ENCODE measurements at places on chromosomes 2 and 18.

DNA sequence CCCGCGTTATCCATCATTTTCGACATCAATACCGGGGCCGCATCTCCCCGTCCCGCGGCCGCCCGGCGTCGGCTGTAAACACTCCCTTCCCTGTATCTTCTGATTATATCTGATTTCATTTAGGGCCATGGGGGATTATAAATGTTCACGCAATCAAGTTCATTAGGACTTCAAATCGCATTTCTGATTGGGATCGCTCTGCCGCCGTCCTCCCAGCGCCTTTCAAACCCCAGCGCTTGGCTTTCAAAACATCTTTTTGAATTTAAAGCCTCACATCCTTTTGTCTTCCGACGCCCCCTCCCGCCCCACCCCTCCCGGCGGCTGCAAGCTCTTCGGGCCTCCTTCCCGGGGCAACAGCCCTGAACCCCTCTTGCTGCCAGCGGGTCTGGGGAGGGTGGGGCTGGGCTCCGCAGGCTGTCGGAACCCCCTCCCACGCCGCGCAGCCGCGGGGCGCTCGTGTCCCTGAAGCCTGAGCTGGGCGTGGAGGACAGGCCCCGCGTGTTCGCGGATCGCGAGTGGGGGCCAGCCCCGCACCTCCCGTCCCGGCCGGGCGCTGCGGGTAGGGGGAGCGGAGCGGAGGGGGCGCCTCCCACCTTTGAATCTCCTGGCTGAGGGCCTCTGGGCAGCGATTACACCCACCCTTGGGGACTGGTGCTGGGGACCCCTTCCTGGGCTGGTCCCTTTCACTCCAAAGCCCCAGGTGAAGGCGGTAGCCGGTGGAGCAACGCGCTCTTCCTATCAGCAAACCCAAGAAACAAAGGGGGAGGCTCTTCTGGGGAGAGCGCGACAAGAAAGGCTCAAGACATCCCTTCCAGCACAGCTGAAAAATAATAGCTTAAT lies 11.3 kb upstream of the GBX2 start:
- no peak for DNase-seq

DNA sequence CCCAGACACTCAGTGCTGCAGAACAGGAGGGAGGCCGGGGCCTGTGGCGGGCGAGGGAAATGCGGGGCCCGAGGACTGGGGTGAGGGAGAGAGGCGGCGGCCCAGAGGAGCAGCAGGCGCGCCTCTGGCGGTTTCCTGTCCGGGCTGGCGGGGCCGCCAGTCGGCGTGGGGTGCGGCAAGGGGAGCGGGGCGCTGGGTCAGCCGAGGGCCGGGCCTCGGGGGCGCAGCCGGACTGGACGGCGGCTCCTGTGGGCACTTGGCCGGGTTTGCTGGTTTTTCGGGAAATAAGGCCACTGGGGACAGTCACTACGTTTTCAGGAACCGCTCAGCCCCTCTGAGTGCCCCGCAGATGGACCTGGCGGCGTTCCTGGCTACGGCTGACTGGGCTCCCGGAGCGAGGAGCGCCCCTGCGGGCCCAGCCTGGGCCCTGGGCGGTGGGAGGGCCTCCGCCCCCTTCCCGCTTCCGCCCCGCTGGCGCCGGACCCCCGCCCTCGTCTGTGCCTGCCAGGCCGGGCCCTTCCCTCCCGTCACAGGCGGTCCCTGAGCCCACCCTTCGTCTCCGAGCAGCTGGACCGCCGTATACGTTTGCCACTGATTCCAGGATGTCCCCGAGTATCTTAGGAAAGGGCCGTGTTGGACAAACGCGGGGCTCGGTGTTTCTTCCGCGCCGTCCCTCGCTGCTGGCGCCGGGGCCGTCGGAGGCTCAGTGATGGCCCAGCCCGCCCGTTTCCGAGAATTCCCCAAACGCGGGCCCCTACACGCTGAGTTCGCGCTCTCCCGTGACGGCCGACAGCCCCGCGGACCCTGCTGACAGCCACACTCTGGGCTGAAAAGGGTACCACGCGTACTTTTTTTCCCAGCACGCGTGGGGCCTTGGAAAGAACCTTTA lies 84.6 kb downstream of the FAM210A start:
- DNase-seq, result no peak

DNA sequence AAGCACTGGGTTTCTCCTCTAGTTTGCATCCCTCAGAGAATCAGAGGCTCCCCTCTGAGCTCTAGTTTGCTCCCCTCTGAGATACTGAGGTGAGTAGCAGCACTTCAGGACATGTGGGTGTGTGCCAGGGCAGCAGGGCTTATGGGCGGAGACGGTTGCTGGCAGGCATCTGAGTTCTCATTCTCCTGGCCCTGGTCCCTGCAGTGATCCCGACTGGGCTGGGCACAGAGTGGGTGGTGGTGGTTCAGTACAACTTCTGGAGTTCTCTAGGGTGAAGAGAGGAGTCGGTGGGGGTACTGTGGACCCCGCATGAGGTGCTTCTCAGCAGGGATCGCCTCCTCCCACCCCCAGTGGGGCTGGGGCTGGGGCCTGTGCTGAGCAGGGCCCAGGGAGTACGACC lies 47.9 kb downstream of the BOLA3 start:
- no peak for DNase-seq

DNA sequence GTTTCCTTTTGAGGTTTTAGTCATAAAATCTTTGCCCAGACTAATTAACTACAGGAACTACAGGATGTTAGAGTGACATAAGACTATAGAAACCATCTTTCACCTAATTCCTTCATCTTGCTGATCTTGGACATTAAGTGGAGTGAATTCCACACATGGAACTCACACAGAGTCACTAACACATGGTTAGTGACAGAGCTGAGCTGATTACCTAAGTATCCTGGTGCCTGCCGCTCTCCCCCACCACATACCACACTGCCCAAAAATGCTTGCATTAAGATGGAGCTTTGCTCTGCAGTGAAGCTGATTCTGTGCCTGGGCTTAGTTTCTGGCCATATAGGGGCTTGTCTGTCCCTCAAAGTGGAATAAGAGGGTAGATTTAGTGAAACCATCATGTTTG lies 332.9 kb upstream of the NT5C1B start:
- DNase-seq, result no peak

GRCh38 chr2:183078163-183078463 lies 434 bp upstream of the DUSP19 start:
- peak; percentile 27 for DNase-seq

GRCh38 chr2:150526827-150527226 lies 39.4 kb upstream of the RND3 start:
- DNase-seq, result no peak

GRCh38 chr2:8379128-8379527 lies 302.7 kb upstream of the ID2 start:
- no peak for DNase-seq

DNA sequence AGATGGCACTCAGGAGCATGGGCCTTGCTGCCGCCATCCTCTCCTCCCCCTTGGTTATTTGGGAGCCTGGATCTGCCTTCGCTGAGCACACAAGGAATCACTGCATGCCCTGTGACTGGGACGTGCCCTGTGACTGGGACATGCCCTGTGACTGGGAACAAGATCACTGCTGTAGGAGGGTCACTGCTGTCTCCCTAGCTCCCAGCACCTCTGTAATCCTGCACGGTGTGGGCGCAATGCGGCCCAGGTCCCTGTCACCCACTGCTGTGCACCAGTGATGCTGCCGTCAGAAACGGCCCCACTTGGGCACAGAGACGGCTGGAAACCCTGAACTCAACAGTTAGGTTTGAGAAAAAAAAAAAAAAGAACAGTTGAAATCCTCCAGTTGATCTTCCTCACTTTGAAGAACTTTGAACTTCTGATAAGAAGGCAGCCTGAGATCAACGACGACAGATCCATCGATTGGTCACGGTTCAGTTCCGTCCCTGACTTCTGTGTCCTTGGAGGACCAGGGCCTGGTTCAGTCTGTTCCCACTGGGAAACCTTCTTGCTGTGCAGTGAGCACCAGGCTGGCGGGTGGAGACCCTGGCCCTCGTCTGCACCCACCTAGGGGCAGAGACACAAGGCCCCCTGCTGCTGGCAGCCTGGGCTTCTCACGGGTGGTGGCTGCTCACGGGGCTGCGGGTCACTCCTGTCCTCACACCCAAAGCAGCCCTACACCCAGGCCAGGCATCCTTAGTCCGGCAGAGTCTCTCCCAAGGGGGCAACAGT lies 125.9 kb downstream of the PXDN start:
- no peak for DNase-seq

DNA sequence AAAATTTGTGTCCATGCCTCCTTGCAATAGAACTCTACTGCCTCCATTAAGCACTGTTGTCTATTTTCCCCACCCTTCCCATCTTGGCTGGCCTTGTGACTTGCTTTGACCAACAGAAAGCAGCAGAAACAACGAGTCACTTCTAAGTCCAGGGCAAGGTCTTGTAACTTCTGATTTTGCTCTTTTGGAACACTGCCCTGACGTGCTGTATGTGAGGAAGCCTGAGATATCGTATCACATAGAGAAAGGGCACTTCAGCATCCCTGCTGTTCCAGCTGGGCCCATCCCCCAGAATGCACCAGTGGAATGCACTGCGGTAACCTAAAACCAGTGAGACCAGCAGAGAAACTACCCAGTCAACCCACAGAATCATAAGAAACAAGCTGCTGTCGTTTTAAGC lies 28.1 kb downstream of the NCKAP1 start:
- no peak for DNase-seq

GRCh38 chr18:50158866-50159653 lies 35.9 kb downstream of the MYO5B start:
- no peak for DNase-seq

DNA sequence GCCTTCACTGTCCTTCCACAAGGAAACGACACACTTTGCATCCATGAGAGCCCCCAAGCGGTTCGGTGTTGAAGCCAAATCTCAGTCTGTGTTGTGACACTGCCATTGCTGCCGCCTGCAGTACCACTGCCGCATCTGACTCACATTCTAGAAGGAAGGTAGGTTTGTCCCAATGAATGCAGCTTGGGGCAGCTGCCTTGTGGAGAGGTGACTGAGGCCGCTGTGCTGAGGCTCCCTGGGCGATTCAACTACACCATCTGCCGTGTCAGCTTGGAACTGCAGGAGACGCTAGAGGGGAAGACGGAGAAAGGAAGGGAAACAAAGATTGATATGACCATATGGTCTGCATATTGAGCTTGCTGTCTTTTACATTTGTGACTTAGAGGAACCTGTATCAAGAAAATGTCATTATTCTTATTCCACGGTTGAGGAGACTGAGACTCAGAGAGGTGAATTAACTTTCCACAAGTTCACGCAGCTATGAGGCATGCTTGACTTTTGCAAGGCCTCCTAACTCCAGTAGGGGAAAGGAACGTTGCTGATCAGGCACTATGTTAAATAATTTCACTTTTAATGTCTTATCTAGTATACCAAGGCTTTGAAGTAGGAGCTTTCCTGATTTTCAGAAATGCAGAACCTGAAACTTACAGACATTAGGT lies 43.5 kb upstream of the LMAN1 start:
- DNase-seq, result peak; percentile 82

DNA sequence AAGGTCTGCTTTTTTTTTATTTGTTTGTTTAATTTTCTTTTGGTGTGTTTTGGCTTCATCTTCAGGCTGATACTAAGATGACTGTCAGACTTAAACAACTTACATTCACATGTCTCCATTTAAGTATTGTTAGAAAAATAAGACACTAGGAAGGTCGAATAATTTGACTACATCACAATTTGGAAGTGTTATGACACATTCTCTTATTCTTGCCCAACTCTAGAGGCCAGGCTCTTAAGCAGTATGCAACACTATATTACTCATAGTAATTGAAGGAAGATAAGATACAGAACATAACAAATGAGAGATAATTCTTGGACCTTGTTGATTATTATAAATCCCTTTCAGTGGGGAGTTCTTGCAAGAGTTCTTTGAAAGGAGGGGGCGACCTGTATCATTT lies 295.3 kb upstream of the COL3A1 start:
- no peak for DNase-seq

DNA sequence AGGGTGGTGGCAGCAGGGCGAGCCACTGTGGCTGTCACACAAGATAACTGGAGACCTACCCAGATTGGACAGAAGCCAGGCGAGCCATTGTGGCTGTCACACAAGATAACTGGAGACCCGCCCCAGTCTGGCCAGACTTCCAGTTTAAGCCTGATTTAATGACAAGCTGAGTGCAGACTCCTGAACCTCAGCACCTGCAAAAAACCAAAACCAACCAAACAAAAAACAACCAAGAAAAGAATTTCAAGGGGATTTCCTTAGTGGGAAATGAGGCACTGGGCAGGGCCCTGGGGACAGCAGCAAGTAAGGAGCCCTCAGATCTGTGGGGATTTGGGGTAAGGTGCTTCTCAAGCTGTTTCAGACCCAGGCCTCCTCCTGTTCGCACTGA lies 95.2 kb upstream of the BOD1L2 start:
- DNase-seq, result no peak

DNA sequence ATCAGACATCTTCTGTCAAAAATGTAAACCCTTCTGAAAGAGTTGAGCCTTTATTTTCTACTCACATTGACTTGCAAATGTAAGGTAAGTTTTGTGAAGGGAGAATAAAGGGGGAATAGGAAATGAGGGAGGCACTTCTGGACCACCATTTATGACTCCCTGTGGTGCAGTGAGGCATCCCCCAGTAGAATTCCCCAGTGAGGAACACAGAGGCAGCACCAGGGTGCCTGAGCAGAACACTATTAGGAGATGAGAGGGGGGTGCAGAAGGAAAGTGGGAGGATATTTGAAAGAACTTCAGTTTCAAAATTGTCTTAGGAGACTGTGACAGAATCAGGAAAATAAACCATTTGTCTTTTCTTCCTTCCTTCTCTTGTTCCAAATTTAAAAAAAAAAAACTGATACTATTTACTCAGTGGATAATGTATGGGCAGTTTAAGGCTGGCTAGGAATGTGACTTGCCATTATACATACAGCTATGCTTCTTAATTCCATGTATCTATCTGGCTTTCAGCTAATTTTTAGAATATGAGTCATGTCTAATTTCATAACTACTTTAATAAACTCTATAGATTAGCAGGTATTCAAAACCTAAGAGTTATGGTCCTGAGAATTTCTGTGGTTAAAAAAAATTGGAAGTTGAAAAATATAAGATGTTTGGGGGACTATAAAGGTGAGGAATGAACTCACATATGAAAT lies 478.1 kb upstream of the CHAC2 start:
- DNase-seq, result no peak

DNA sequence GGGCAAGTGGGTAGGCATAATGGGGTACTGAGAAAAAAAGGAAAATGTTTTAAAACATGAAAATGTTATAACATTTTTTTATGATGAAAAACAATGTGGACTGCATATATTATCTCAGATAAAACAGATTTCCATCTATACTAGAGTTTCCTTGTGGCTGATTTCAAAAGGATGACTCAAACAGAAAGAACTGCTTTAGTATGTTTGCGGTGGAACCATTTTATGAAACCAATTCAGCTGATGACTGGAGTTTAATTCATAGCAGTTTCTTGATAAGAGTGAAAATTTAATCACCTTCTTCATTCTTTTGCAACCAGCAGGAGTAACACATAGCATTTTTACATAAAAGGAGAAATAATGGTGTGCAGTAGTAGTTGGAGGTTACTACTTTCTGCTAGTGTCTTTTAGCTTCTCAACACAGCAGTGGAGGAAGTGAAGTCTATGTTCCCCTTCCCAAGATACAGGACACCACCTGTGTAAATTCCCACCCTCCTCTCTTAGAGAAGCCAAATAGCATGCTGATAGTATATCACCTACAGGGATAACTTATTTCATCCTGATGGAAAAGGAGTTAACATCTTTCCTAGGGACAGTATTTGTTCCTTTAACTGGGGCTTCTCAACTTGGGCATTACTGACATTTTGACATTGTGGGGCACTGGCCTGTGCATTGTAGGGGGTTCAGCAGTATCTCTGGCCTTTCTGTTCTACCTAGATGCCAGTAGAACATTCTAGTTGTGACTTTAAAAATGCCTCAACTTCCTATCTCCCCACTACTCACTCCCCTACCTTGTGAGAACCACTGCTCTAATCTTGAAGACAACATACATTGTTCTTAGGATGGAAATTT lies 29.9 kb downstream of the PELI1 start:
- peak; percentile 28 for DNase-seq

Measured in MV-4-11 (cell line).